Left cardiac atrium (tissue), 4 donors: ENCODE measurements at places on chromosomes 1 and 21.

GRCh38 chr1:60171801-60172200 lies 98.2 kb upstream of the C1orf87 start:
- no peak for DNase-seq

GRCh38 chr1:16418823-16419425 lies 18.3 kb downstream of the SPATA21 start:
- DNase-seq = no peak

DNA sequence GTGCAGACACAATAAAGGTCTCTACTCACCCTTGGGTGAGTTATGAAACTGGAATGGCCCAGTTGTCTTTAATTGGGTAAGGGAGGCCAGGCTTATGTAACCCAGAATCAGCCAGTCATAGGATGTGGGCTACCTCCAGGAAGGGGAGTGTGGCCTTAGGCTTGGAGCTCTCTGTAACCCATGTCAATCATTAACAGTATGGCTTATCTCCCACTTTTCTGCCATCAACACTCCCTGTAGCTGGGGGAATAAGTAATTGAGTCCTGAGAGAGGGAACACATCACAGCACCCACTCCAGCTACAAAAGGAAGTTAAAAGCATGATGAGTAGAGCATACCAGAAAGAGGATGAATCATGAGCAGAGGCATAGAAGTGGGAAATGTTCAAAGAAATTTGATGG lies 327.0 kb upstream of the DUSP10 start:
- DNase-seq = no peak

GRCh38 chr1:14653461-14653960 lies 55.0 kb downstream of the KAZN start:
- DNase-seq = no peak

GRCh38 chr1:180112984-180113647 lies 41.6 kb upstream of the QSOX1 start:
- DNase-seq = no peak

DNA sequence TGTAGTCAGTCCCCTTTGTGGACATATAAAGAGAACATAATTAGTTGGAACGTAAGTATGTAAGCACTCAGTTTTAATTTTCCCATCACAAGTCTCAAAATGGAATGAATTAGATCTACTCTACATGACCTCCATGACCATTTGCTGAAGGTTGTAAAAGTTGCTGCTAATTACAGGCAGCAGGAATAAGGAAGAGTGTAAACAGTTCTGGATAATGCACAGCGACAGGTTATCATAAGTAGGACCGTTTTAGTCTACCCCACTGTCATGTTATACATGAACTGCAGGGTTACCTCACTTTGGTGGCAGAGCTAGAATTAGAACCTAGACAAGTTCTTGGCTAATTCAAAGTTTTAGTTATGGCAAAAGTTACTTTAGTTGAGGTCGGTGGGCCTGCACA lies 21.7 kb downstream of the YTHDF2 start:
- DNase-seq = no peak

DNA sequence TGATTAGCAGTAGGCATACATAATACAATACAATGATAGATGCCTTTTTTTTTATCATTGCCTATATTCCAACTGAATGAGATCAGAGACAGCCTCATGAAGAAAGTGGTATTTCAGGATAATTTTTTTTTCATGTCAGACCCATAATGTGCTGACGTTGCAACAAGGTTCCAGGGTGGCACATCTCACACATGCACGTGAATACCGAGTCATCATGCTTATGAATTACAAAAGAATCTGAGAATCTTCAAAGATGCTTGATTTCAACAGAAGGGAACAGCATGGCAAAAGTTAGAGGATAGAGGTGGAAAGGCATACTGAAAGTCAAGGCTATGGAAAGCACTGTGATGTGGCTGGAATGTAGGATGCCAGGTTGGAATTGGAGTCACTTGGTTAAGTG lies 5.0 kb upstream of the RNF11 start:
- DNase-seq = no peak

GRCh38 chr1:152514715-152515433 lies 592 bp downstream of the CRCT1 start:
- no peak for DNase-seq

DNA sequence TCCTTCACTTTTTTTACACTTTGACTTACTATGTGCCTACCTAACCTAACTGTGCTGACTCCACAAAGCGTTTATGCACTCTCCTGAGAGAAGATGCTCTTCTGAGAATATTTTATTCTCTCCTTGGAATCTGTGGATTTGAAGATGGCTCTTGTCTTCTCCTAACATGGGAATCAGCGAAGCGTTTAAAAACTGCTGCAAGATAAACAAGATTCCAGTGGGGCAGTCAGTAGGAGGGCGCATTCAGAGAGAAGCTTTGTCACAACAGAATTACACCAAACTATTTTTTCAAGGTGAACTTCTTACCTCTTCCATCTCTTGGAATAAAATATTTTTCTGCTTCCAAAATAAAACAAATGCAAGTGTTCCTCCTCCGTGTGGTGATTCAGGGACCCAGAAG lies 113.1 kb downstream of the FOXD2 start:
- DNase-seq = no peak

GRCh38 chr1:119587341-119587740 lies 60.7 kb downstream of the ZNF697 start:
- DNase-seq = no peak

DNA sequence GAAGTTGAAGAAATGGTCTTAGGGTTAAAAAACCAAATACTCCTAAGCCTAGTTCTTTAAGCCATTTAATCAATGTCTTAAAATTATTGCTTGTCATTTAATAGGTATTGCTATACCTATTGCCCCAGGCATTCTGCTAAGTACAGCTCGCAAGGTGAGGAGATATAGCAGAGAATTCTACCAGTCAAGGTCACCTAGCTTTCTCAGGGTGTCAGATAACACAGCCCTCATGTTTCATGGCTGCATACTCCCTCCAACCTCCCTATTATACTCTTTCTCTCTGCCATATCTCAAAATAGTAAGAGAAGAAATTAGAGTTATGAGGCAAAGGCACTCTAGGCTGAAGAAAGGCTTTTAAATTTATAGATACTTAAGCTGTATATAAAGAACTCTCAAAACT lies 68.4 kb upstream of the GPR88 start:
- no peak for DNase-seq

- DNase-seq = no peak
Observed at GRCh38 chr1:18548643-18549042, 67.9 kb downstream of the KLHDC7A start.

DNA sequence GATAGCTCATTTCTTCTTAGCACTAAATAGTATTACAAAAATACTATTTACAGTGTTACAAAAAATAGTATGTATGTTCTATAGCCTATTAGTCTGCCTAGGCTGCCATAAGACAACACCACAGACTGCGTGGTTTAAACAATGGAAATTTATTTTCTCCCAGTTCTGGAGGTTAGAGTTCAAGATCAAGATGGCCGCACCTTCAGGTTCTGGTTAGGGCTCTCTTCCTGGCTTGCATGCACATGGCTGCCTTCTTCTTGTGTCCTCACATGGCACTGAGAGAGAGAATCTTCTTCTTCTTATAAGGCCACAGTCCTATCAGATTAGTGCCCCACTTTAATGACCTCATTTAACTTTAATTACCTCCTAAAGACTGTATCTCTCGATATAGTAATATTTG lies 4.1 kb downstream of the ATF6 start:
- no peak for DNase-seq

- no peak for DNase-seq
Observed at GRCh38 chr1:65788762-65789161, 3.9 kb upstream of the PDE4B start.

DNA sequence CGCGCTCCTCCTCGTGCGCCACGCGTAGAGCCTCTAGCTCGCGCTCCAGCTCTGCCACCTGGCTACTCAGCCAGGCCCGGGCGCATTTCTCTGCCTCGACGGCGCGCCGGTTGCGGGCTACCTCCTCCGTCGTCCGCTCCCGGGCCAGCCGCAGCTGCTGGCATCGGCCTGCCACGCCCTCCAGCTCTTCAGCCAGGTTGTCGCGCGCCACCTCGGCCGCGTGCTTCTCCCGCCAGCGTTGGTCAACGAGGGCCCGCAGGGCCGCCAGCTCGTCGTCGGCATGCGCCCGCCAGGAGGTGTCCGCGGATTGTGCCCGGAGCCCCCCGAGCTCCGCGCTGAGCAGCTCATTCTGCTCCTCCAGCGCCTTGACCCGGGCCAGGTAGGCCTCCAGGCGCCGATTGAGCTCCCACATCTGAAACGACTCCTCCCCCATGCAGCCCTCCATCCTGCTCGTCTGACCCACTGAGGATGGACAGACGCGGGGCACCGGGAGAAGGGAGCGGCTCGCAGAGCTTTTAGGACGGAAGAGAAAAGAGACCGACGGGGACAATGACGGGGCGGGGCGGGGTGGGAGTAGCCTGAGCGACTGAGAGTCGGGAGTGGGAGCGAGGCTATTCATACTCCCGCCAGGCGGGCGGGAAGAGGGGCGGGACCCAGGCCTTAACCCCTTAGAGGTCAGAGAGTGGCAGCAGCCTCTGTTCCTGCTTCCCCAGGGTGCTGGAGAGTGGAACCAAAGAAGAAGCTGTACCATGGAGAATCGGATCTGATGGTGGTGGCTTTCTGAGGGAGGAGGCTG lies at the start of gene NES:
NES (minus strand) TSS at position 588 of the 796 bp plus-strand sequence; CDS start at position 445, 143 bp downstream.
- DNase-seq = peak; percentile 86

DNA sequence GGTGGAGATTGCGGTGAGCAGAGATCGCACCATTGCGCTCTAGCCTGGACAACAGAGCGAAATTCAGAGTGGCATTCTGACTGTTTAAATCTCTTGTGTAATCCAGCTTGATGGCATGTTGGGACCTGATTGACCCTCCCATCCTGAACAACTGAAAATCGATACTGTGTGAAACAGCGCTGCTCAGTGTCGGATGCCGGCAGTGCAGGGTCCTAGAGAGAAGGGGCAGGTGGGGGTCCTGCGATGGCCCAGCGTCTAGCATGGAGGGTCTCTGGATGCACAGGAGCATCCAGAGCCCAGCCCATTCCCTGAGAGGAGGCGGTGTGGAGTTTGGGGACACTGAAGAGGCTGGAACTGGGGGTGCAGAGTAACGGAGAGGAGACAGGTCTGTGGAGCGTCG lies 15.8 kb downstream of the AGT start:
- no peak for DNase-seq

DNA sequence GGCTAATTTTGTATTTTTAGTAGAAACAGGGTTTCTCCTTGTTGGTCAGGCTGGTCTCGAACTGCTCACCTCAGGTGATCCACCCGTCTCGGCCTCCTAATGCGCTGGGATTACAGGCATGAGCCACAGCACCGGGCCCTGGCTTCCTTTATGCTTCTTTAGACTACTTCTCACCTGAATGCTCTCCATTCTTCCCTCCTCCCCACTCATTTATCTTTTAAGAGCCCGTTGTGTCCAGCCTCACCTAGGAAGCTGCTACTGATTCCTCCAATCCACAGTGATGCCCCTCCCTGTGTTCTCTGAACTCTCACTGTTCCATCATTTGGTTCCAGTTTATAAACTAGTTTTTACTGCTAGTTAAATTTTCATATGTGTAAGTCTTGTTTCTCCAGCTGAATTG lies 44.9 kb upstream of the NR5A2 start:
- no peak for DNase-seq

DNA sequence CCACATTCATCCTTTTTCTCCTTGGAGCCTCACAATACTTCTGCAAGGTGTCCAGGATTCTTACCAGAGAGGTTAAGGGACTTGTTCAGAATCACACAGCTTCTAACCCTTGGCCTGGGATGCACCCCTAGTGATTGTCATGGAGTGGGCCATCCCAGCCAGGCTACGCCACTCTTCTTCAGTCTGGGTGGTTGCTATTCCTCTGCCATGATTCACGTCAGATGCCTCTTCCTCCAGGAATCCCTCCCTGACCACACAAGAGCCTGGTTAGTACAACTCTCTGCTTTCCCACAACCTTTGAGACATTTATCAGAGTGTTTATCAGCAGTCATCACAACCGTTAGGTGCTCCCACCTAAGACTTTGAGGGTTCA lies 121.8 kb downstream of the EPHB2 start:
- DNase-seq = no peak

DNA sequence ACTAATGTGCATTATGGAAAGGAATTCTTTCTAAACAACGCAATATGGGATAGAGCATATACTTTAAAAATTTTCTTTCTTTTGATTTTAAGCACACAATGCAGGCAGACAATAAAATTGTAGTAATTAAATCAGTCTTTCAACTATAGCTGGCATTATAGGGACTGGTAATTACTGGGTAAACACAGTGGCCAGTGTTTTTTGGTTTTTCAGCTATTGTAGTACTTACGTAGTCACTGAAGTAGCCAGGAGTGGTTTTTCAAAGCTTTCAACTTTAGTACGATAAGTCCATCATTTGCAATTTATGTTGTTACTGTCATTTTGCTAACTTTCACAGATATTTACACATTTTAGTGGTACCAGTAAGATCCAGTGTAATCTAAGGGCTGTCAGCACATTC lies 50.6 kb downstream of the RAB3GAP2 start:
- DNase-seq = no peak

GRCh38 chr1:204340081-204340889 lies 19.4 kb downstream of the PLEKHA6 start:
- DNase-seq = no peak

DNA sequence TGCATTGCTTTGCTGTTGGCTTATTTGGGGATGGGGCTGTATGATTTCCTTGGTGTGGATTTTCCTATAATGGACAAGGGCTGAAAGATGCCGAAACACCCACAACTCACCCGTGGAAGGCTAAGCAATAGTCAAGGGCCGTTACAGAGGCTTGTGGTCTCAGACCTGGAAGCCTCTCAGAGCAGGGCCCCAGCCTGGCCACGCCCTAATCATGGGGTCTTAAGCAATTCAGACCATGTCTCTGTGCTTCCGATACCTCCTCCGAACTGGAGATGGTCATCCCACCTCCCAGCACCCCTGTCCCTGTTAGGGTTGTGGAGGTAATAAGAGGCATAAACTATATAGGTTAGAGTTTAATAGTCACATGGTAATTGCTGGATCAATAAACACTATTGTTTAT lies 3.4 kb downstream of the ABCG1 start:
- no peak for DNase-seq

GRCh38 chr1:29408831-29409605 lies 172.7 kb downstream of the PTPRU start:
- no peak for DNase-seq

DNA sequence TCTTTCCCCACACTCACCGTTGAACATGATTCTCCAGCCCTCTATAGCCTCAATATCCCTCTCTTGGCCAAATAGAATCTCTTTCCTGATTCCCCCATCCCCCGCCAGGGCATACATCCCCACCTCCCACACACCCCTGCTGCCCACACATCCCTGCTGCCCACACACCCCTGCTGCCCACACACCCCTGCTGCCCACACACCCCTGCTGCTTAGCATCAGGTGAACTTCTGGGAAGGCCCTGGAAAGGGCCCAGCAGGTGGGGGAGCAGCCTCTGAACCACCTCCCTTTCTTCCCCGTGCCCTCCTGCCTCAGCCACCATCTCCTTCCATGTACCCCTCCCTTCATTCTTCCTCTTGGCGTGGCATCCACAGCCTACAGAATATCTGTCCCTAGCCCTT lies 15.9 kb upstream of the IFNLR1 start:
- DNase-seq = no peak
